AG20443 (cell line): ENCODE measurements at places on chromosomes 6 and 20.

- DNase-seq: peak; percentile 58
Observed at GRCh38 chr6:30463651-30464618, 25.4 kb upstream of the HLA-E start.

GRCh38 chr20:22680031-22680740 lies 95.8 kb upstream of the FOXA2 start:
- DNase-seq: no peak

GRCh38 chr6:97081010-97081590 lies 156.6 kb downstream of the KLHL32 start:
- DNase-seq: no peak

DNA sequence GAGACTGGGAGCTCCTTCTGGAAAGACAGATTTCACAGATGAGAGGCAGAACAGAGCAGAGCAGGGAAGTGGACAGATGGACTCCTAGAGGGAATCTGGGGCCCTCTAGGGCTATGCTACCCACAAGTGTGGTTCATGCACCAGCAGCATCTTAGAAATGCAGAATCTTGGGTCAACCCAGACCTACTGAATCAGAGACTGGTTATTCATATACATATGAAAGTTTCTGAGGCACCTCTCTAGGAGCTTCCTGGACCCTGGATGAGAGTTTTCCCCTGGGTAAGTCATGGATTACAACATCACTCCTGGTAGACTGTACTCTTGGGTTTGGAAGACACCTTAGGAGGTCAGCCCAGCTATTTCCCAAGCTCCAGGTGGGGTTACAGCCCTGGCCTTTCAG lies 55.4 kb upstream of the SAYSD1 start:
- no peak for DNase-seq

GRCh38 chr6:98484696-98485095 lies 349.7 kb upstream of the POU3F2 start:
- DNase-seq: no peak
